ENCODE measurements at places on chromosomes 4 and X. TPM values are rescaled to one million over a fixed set of nuclear protein-coding genes. Genes with fewer than 3 reads are reported as not detected.
A peak's percentile ranks its signal among the peaks of the same experiment; 100 is the strongest.

DNA sequence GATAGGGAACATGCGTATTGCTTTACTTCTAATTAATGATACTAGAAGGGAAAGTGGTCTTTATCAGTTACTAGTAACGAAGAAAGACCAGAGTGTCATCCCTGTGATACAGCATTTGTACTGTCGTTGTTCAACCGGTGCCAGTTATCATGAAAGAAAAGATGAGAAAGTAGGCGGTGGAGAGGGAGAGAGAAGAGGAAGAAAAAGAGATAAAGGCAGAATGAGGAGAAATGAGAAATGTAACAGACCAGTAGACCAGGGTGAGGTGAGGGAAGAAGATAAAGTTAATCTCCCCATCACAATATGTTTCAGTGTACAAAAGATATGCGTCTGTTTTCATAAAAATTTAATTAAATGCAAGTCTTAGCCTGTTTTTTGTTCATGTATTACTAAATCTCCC is 135.2 kb upstream of the HPGD start:
- no peak for ATAC-seq

DNA sequence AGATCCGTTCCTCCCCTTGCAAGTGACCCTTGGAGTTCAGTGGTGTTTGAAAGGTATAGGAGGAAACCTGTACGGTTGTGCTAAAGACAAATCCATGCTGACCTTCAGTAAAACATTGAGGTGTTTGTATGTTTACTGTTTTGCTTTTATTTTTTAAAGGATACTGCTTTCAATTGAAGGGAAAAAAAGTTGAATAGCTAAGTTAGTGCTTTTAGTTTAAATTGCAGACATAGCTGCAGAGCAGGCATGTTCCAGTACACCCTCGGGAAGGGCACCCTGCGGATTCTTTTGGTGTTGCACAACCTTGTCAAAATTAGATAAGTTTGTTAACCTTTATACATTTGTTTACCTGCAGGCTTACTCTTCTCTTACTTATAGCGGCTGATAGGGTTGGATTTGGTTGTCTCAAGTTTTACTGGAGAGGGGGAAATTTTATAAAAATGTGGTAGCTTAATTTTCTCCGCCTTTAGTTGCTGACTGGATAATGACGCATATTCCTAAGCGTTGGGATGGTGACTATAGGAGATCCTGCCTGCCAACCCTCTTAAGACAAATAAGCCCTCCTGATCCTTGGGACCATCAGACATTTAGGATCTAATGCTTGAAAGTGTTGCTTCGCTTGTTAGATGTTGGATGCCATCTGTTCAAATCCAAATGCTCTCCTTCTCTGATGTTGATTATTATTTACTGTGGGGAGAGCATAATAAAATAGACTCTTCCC is 2.0 kb downstream of the RAPGEF2 start:
- no peak for ATAC-seq

DNA sequence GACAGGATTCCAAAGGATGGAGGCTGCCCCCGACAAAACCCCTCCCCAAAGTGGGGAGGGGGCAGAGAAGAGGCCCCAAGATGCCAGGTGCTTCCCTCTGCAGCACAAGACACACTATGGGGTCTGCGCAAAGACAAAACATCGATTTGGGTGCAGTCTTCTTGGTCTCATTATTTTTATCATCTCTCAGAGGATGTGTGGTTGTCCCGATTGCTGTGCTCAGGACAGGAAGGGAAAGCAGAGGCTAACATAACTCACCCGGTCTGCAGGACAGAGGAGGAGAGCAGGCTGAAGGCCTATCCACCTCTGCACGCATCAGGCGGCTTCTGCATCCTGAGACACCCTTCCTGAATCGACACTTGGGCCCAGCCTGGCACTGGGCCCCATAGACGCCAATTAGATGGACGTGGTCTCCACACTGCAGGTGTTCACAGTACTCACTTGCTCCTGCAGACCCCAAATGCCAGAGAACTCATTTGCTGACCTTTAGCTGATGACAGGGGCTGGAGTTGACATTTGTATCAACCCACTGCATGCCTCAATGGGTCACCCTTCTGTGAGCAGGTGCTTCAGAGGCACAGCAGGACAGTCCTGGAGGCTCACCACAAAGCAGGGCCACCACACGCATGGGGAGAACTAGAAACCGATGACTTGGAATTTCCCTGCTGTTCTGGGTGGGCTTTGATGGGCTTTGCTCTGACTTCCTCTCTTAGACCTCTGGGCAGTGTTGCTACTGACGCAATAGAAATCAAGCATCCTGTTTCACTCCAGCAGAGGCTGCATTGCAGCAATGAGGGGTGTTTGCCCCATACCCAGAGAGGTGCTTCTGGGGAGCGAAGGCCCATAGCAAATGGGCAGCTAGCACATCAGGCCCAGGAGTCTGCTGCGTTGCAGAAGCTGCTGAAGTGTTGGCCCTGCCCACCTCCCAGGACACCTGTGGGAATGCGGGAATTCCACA is 96.3 kb upstream of the ENPP6 start:
- no peak for ATAC-seq

- ATAC-seq = no peak
Measured at GRCh38 chr4:23614284-23614892, 275.5 kb downstream of the PPARGC1A start.

DNA sequence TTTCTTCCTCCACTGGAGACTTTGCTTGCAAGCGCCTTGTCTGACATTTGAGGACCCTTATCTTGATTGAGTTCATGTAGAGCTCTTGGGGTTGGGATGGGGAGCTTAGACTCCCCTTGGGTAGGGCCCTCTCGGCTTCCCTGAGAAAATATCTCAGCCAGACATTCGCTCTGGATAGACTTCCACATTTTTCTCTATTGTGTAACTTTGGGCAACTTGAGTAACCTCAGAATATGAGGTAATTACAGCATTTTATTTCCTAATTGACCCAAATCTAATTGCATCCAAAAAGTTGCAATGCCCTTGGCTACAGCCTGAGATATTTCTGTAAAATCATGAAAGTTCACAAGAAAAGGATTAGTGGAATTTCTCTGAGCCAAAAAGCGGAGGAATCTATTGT is 102.8 kb upstream of the MXRA5 start:
- no peak for ATAC-seq

DNA sequence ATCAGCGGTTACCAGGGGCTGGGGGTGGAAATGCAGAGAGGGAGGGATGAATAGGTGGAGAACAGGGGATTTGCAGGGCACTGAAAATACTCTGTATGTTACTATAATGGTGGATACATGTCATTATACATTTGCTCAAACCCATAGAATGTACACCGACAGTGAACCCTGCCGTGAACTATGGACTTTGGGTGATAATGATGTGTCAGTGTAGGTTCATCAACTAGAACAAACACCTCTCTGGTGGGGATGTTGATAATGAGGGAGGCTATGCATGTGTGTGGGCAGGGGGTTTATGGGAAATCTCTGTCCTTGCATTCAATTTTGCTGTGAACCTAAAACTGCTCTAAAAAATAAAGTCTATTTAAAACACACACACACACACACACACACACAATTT is 11.5 kb downstream of the HPSE start:
- no peak for ATAC-seq

DNA sequence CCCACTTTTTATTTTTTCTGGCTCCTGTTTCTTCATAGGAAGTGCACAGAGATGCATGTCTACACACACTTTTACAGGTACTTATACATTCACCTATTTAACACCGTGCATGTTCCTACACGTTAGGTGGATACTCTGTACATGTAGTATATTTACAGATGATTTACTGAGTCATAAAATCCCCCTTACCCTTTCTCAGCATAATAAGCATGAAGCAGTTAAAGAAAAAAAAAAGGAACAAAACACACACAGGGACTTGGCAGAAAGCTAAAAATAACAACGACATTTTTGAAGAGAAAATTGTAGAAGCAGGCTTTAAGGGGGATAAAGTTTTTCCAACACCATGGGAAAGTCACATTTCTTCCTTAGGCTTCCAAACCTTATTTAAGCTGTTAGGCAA is 96.4 kb upstream of the IQCM start:
- no peak for ATAC-seq

DNA sequence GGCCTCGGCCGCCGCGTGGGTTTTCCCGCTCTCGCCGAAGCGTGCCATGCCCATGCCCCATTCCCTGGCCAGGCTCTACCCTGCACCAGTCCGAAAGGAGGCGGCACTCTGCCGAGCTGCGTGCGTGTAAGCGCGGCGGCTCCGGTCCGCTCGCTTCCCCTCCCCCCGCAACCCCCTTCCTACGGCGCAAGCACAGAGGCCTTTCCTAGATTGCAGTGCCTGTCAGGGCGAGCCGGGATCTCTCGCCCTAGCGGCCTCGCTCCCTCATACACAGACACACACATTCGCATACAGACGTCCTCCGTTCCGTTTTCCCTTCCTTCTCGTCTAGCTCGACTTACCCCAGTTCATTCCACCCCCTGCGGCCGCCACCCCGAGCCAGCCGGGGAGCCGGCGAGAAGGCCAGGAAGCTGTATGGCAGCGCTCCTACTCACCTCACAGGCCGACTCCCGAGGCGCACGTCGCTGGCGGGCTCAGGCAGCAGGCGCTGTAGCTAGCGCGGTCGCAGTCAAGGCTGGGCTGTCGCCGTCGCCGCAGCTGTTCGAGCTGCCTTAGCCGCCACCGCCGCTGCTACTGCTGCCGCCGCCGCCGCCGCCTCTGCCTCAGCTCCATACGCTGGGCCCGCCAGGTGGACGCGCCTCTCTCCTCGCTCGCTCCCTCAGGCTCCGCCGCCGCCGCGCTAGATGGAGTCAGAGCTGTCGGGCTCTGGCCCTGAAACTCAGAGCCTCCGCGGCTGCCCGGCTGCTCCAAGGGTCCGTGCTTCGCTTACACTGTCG is 615 bp downstream of the NEXMIF start:
- peak; percentile 80 for ATAC-seq

GRCh38 chrX:11412715-11413623 is 119.8 kb downstream of the AMELX start:
- no peak for ATAC-seq

DNA sequence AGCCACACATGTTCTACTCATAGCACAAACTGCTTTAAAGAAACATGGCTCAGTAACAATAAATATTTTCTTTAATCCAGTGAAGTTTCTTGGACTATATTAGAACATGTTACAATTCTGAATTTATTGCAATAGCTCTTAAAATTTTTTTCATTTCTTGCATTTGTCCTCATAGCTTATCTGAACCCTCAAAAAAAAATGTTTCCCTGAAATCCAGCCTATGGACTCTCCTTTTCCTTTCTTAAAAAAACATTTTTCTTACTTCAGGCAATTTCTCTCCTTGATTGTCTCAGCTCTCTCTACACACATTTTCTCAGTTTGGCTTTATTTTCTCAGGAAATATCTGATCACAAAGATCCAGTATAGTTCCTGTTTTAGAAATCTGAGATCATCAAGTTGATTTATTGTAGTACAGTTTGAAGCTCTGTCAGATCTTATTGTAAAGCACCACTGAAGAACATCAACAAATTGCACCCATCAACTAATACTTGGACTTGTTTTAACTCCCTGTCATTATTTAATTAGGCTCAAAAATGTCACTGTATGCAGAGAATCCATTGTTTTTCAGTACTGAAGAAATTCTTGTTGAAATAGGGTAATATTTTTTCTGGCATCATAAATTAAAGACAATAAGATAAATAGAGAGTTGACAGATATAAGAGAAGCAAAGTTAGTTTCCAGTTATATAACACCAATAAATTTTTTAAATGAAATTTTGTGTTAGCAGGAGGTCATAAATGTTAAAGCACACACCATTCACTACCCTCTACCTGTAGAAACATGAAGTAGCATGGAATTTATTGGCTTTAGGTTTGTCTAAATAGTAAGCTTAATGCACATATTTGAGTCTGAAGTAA is 317.7 kb downstream of the ARHGAP24 start:
- no peak for ATAC-seq

GRCh38 chr4:165394275-165394674 is 15.5 kb downstream of the CPE start:
- no peak for ATAC-seq

DNA sequence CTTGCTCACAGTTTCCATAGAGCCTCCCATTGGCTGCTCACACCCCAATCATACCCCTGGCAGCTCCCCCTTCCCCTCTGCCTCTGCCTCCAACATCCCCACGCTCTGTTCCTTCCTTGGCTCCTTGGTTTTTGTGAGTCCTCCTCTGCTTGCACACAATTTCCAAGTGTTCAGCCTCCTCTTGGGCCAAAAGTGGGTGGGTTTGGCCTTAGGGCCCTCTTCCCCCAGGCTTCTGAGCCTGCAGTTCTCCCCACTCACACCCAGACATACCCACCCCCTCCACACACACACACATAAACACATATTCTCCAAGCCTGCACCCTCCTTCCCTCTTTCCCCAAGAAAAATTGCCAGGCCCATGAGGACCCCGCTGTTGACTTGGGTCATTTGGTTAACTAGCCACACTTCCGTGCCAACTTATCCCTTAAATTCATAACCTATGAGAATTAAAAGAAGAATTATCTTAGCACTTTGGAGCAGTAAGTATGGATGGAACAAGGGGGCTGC is 4.5 kb downstream of the APLN start:
- no peak for ATAC-seq

GRCh38 chr4:18981234-18981615 is 959.7 kb upstream of the LCORL start:
- ATAC-seq = no peak

GRCh38 chrX:38327775-38328081 is 419 bp upstream of the RPGR start:
- ATAC-seq = no peak

DNA sequence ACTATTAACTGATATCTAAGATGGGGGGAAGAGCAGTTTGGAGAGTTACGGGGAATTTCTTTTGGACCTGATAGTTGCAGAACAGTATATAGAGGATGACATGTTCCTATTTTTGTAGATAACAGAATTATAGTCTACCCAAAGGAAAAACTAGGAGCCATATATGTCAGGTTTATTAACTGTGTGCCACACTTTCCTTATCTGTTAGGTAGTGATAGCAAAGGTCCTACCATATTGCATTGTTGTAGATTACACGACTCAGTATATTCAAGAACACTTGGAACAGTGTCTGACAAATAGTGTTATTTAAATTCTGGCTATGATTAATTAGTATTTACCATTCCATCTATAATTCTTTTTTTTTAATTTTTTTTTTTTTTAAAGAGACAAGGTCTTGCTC is 175.3 kb downstream of the NR3C2 start:
- ATAC-seq = no peak

- ATAC-seq = no peak
Measured at GRCh38 chr4:139844459-139845036, 178.9 kb downstream of the MGST2 start.

- no peak for ATAC-seq
Measured at GRCh38 chr4:40557736-40558135, 71.9 kb downstream of the RBM47 start.

GRCh38 chr4:168623011-168623410 is 126.2 kb downstream of the PALLD start:
- no peak for ATAC-seq

The S100G gene
- total RNA-seq = not detected

The TLR3 gene
- 0.14 TPM for total RNA-seq

The SSX1 gene
- total RNA-seq = not detected

The ARHGAP24 gene
- total RNA-seq = 0.46 TPM

All from motor neuron (in vitro differentiated cells).